ENCODE measurements at places on chromosomes 12 and 14.

- no peak for DNase-seq
These were observed 104.7 kb upstream of the RTL1 start for GRCh38 chr14:101008196-101008595.

- no peak for DNase-seq
These were observed 30.0 kb upstream of the ULK1 start for GRCh38 chr12:131864469-131864868.

- no peak for DNase-seq
These were observed 66.0 kb downstream of the BHLHE41 start for GRCh38 chr12:26058818-26059217.

DNA sequence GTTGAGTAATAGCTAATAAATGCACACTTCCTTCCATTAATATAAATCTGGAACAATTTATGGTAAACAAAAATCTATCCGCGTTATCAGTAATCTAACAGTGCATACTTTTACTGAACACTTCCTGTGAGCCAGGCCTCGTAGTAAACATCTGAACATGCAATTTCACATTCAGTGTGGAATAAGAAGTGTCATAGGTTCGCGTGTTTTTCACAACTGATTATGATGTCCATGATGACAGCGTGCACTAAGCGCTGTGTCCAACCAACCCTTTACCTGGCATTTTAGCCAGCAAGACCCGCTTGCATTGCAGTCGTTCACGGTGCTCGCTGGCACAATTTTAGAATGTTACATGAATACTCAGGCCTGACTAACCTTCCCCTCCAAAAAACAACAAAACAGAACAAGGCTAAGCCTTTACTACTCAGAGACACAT lies 2.1 kb downstream of the PNMA1 start:
- DNase-seq, result no peak

DNA sequence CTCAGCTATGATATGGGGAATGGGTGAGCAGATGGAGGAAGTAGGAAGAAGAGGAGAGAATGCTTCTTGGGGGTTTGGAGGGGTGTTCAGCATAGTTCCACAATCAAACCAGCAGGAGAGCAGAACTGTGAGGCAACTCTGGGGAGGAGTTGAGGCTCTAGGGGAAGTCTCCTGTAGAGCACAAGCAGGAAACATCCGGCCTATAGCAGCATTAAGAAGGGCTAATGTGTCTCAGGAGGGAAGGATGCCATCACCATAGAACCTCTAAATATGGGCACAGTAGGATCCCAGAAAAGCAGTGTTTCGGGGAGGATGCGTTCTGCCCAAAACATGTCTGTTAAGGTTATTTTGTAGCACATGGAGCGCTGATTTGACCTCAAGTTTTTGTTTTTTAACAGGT lies 8.4 kb upstream of the SALL2 start:
- no peak for DNase-seq
